ENCODE measurements at places on chromosomes 12 and 14.

GRCh38 chr14:73027546-73027945, 640 bp upstream of the ZFYVE1 start:
- DNase-seq, result no peak

GRCh38 chr12:106917503-106917902, 38.2 kb upstream of the TMEM263 start:
- no peak for DNase-seq

GRCh38 chr12:68354977-68355541, 22.9 kb upstream of the MDM1 start:
- no peak for DNase-seq

DNA sequence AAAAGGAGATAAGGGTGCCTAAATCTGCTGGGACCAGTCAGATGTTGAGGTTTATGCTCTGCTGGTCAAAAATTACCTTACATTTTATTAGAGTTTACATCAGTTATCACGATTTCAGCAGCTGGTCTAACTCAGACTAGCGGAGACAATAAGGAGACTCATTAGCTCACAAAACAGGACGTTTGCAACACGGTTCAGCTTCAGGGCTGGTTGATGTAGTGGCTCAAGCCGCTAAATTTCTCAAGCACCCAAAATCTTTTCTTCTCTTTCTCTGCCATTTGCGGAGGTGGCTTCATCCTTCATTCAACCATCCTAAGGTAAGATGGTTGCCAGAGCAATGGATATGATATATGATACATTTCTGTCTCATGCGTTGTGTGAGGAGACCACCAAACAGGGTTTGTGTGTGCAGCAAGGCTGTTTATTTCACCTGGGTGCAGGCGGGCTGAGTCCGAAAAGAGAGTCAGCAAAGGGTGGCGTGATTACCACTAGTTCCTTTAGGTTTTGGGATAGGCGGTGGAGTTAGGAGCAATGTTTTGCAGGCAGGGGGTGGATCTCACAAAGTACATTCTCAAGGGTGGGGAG, 30.3 kb upstream of the CLIP1 start:
- no peak for DNase-seq

GRCh38 chr14:68603533-68604360, 189.1 kb downstream of the ZFP36L1 start:
- no peak for DNase-seq

DNA sequence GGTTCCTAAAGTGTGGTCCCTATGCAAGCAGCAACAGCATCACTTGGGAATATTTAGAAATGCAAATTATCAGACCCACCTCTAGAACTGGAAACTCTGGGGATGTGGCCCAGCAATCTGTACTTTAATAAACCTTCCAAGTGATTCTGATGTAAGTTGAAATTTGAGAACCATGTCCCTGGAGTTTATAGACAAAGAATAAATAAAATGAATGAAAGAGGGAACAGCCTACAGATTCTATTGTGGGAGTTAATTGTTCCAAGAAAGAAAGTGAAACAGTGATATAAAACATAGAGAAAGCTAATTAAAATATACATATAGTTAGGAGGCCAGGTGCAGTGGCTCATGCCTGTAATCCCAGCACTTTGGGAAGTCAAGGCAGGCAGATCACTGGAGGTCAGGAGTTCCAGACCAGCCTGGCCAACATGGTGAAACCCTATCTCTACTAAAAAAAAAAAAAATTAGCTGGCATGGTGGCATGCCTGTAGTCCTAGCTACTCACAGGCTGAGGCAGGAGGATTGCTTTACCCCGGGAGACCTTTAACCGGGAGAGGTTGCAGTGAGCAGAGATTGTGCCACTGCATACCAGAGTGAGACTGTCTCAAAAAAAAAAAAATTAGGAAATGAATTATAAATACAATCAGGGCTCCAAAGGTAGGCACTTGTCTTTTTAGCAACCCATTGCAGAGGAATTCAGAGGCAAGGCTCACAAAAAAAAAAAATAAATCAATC, 507.5 kb downstream of the NAV3 start:
- no peak for DNase-seq

DNA sequence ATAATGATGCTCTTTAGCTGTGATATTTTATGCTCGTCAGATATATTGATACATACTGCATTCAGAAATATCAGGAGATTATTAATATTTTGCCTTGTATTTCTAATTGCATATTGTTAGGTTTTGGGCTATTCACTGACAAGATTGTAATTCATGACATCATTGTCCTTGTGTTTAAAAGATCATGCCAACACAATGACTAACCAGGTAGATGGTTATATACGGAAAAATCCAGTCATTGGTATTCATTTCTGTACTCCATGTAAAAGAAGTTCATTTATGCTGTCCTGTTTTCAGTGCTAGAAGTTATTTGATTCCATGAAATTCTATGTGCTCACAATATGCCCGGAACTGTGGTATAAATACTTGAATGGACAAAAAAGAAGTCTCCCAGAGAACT, 107.5 kb downstream of the KITLG start:
- DNase-seq, result no peak

GRCh38 chr14:74302152-74302628, 544 bp downstream of the ABCD4 start:
- no peak for DNase-seq

DNA sequence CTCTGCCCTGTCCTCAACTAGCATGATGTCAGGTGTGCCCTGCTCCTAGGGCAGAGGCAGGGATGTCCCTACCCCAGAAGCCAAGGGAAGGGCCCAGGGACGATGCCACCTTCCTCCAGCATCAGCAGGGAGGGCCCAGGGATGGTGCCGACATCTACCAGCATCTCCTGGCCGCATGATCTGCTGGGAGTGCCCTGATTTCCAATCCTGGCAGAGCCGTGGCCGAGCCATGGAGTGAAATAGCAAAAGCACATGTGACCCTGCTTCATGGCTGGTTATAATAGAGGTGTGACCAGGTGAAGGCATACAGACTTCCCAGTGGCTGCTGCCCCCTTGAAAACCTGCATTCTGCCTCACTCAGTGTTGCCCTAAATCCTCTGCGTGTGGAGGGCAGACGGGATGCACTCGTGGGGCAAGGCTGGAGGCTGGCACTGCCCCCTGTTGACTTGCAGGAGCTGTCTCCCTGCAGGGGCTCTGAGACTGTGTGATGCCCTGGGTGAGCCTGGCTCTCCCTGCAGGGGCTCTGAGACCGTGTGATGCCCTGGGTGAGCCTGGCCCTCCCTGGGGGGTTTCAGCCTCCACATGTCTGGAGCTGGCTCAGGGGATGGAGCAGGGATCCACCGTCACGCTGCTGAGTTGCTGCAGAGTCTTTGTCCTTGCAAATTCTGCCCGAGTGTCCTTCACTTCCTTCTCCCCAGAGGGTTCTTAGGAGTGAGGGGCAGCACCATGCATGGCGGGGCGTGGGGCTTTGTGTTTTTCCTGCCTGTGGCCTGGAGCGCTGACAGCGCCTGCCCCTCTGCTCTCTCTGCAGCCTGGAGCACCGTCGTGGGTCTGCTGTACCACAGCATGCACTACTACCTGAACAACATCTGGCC, 51.7 kb downstream of the ADGRD1 start:
- no peak for DNase-seq
